HL-60 (cell line): ENCODE measurements at places on chromosomes 16 and 17.

DNA sequence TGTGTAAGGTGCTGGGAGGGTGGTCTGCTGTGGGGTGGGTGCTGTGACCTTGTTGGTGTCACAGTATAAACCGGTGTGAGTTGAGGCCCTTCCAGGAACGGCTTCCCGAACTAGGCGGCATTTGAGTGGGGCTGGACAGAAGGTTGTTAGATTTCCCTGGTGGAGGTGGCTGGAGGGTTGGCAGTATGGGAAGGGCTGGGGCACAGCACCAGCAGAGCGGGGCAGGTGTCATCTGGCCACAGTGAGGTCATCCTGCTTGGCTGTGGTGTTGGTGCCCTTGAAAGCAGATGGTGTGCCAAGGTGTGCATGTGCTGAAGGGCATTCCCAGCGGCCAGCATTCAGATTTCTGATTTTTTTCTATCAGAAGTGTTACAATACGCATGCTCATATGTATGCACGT is 28.1 kb downstream of the BANP start:
- no peak for DNase-seq

DNA sequence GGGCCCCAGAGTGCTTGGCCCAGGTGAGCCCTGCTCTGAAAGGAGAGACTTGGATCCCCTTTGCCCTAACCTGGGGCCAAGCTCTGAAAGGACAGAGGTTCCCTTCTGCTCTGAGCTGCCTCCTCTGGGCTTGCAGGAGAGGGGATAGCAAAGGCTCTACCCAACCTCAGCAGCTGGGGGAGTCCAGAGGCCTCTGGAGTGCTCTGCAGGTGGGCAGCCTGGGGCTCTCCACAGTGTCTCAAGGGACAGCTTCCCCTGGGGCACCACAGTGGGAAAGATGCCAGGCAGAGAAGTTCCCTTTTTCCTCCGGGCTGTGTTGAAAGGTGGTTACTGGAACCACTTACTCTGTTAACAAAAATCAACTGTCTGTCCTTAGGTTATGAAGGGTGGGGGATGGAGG is 48.2 kb upstream of the MGAT5B start:
- no peak for DNase-seq

DNA sequence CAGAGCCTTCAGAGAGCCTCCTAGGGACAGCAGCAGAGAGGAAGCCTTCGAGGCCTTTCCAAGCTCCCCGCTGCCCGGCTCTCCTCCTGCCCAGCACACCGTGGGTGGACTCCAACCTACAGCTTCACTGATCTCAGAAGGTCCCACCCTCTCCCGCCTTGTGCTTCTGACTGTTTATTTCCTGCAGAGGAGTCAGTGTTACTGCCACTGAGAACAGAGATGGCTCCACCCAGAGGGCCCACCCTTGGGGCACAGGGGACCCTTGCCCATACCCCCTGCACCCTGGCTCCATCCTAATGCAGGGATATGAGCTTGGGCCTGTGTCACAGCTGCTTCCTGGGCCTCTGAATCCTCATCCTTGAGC is 52.8 kb upstream of the TOB1 start:
- DNase-seq = no peak

DNA sequence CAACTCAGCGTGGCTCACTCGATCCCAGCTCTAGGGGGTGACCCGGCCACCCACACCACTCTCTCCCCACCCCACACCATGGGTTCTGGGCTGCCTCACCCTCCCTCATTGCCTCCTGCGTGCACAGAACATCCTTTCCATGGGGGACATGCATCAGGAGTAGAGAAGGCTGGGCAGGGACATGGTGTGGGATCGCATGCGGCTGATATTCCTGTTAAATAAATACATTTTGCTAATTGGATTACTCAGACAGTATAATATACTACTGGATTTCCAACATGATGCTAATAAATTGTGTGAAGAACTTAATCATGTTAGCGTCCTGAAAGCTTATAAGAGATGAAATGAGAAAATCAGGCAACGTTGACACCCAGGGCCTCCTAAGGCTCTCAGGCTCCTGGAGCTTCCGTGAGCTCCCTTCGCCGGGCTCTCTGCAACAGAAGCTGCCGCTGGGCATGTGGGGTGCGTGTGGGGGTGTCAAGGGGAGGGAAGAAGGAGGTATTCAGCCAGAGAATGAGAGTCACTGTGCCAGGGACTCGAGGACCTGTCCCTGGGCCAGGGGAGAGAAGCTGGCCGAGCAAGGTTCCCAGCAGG is 173.1 kb upstream of the TNRC6C start:
- DNase-seq = no peak

GRCh38 chr17:49521471-49522356 is 26.6 kb downstream of the NGFR start:
- no peak for DNase-seq

GRCh38 chr17:67441052-67441895 is 64.2 kb downstream of the PITPNC1 start:
- DNase-seq = no peak
